ENCODE measurements at places on chromosomes 4 and X.

DNA sequence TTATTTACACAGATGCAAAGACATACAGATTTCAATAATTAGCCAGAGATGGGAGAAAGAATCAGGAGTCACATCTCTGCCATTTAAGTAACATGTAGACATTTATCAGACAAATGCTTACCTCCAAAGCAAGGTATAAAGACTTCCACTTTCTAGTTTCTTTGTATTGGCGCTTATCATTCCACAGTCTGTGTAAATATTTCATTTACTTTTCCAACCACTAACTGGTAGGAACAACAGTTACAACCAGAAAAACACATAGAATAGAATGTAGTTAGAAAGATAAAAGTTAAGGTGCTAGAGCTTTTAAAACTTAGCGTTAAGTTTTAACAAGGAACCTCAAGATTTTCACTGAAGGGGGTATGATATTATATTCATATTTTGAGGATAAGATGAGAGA, 40.9 kb upstream of the UGT2B4 start:
- no peak for DNase-seq

DNA sequence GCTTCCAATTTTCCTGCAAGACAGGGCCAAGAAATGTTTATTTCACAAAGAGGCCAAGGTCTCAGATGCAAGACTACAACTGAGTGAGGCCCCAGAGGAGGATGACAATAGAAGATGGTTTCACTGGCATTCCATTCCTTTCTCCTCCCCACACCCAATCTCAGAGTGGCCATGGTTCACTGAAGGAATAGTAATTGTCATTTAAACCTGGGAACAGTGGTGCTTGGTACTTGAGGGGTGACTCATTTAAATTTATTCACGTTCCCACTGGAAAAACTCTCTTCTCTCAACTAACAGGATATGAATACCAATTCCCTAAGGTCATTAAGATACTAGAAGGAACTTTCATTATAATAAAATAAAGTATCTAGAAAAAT, 35.3 kb upstream of the CXCL8 start:
- no peak for DNase-seq

DNA sequence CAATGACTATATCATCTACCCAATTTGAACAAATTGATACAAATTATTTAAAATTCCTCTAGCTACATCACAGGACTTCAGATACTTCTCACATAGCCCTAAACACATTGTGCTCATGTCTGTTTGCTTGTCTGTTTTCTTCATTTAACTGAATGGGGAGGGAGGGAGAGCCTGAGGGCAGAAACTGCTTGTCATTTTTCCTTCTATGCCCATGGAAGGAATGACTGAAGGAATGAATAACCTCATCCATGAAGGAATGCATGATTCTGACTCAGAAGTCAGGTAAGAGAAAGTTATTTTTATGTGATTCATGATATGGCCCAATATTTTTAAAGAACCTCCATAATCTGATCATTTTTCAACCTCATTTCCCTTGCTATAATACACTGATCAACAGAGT, 418.0 kb upstream of the PITX2 start:
- DNase-seq, result no peak

GRCh38 chrX:50103176-50103575, 97.6 kb downstream of the AKAP4 start:
- no peak for DNase-seq

- DNase-seq, result peak; percentile 1
Measured at GRCh38 chr4:1407657-1408333, 1.6 kb upstream of the NKX1-1 start.

DNA sequence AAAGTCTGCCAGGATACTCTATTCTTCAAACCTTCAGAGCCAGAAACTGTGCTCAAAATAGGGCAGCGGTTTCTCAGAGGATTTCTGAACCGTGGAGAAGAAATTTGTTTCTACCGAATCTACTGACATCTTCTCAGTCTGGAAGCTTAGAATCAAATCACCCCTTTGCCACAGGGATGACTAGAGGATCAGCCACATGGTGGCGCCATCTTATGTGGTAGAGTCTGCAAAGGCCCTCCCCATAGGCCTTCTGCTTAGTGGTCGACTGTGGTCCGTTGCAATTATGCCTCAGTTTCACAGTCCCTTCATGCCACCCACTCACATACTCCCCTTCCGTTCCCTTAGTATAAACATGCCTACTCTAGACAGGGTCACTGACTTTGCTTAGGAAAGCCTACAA, 680.7 kb upstream of the SPANXN1 start:
- DNase-seq, result no peak

DNA sequence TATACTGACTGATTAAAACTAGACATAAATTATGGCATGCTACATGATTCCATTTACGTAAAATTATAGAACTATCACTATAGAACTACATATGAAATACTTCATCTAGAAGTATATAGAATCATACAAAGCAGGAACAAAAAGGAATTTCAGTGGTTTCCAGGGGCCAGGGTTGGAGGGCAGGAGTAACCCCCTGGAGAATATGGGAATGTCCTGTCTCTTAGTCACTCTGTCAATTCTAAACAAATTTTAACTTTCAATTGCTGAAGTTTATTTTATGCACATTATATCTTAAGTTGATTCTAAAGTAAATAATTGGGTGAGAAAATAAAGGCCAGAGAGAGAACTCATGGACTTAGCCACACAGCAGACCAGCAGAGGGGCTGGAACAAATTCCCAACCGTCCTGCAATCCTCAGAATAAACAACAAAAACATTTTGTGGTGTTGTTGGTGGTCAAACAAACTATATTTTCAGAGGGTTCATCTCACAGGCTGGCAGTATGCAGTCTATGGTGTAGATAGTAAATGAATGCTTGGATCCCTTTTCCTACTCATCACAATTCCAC, 476.9 kb upstream of the SLIT2 start:
- no peak for DNase-seq

- no peak for DNase-seq
Measured at GRCh38 chr4:81343046-81343445, 128.0 kb upstream of the PRKG2 start.

- peak; percentile 34 for DNase-seq
Measured at GRCh38 chr4:84582988-84583875, at the start of gene CDS1. CDS1 (plus strand) TSS chr4:84583127; CDS start chr4:84583402, 275 bp downstream.

- DNase-seq, result peak; percentile 9
Measured at GRCh38 chrX:132463411-132463810, 25.4 kb downstream of the MBNL3 start.

DNA sequence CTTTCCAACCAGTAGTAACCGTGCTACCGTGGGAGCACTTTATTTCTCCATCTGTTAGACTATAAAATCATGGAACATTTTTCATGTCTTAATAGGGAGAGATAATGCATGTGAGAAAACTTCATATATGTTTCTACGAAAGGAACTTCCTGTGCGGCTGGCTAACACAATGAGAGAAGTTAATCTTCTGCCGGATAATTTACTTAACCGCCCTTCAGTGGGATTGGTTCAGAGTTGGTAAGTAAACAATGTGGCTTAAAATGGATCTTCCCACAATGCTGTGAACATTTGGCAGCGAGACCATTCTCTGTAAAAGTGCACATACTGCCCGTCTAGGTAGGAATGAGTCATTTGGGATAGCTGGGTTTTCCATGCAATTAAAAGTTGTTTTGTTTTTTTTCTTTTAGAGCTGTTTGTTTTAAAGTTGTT, 29.6 kb downstream of the PDK3 start:
- no peak for DNase-seq

DNA sequence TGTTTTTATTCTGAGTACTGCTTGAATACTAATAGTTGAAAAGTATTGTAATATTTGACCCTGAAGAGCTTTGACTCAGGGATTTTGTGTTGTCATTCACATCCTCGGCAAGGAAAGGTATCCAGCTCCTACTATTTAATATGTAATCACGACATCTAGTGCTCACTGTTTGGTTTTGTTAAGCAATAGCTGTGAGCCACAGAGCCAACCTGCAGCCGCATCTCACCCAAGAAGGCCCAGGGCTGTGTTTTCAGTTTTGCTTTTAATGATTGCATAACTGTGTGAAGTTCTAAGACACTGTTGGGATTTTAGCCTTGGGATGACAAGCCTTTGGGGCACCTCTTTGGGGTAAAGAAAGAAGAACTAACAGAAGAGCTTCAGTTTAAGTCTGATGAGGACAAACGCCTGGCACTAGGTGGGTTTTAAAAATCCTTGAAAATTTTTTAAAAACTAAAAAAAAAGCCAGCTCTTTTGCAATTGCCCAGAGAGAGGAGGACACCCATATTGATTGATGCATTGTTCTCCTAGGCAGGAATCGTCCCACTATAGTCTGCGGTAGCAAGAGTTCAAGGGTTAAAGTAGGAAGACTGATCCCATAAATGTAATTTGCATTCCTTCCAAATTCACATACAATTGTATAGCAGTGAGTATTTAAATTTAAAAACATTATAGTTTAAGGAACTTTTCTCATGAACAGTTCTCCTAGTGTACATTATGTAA, 157.8 kb downstream of the RELL1 start:
- no peak for DNase-seq

GRCh38 chr4:2650276-2650675, 105.9 kb downstream of the TNIP2 start:
- DNase-seq, result no peak

DNA sequence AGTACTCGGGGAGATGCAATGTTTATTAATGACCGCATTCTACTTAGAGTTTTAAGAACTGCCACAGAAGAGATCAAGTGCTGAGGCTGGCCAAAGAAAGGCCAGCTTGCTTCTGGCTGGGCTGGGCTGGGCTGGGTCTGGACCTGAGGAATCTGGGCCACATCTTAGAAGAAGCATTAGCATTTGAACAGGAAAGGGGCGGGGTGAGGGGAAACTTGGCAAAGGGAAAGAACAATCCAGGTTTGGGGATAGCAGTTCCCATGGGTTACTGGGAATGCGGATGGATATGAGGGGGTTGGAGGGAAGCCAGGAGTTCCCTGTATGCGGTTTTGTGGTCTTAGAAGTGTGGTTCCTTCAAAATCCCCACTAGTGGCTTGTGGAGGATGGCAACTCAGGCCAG, 83.3 kb downstream of the CLDN34 start:
- no peak for DNase-seq

- DNase-seq, result no peak
Measured at GRCh38 chrX:132858018-132858417, 100.4 kb downstream of the HS6ST2 start.

DNA sequence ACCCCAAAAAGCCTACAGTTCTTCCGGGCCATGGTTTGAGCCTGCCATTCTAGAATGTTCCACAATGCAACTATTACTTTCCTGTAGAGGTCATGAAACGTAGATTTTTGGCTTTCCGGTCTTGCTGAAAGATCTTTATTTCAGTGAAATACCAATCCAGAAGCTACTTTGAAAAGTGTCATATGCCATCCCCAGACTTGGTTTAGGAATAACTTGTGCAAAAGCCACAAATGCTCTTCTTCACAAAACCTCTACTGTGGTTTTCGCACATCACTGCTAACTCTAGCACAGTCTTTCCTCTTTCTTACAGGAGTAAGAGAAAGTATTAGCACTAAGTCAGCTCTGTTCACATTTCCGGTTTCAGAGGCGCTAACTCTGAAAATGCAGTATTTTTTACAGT, 12.7 kb upstream of the CD40LG start:
- no peak for DNase-seq

DNA sequence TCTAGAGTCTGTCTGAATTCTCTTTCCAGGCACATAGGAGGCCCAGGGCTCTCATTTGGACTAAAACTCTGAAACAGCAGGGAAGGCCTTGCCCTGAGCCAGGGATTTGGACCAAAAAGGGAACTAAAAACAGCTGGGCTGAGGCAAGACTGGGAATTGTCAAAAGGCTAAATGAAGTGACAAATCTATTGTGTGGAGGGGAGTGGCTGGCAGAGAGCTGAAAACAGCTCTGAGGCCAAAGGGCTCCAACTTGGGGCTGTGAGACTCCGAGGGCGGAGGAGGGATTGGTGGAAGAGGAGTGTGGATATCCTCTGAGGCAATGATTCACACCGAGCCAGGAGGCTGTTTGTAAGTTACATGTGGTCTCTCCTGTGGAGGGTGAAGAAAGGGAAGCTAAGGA, 63.2 kb downstream of the PHEX start:
- DNase-seq, result no peak

GRCh38 chr4:138307319-138307718, 65.2 kb upstream of the SLC7A11 start:
- no peak for DNase-seq

- no peak for DNase-seq
Measured at GRCh38 chr4:52883707-52884669, 21.9 kb downstream of the RASL11B start.

Data from activated gamma-delta T cell treated with Interleukin-2 at 50 U/mL for 16 hours (primary cell).